ENCODE measurements at places on chromosomes 1 and 21.

DNA sequence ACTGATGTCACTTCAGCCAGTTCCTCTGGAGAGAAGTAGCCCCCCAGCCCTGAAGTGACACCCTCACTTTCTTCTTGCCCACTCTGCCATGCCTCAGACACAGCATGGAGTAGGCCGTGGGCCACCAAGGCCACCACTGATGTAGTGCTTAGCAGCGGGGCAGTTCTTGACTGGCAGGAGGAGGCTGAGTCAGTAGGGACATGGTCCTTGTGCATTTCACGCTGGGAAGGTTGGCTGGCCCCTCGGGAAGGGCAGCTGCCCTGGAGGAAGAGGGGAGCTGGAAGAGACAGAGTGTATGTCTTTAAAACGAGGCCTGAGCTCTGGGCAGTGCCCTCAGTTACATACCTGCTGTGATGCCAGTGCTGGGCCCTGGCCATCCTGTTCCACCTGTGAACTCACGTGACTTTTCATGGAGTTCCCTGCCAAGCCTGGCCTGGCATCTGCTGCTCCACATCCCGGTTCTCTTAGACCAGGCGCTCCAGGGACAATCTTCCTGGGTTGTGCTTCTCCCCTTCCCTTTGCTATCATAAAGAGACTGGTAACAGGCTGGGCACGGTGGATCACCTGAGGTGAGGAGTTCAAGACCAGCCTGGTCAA, 158.6 kb upstream of the TMEM51 start:
- DNase-seq, result no peak

DNA sequence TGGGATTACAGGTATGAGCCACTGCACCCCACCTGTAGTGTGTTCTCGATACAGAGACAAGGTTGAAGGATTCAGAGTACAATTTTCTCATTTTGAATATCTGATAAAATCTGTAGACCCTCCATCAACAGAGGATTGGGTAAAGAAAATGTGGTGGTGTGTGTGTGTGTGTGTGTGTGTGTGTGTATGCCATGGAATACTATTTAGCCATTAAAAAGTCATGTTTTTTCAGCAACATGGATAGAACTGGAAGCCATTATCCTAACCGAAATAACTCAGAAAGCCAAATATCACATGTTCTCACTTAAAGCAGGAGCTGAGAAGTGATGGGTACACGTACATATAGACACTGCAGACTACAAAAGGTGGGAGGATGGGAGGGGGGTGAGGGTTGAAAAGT, 57.9 kb downstream of the TRAF5 start:
- no peak for DNase-seq

GRCh38 chr1:219988387-219988786, 57.9 kb downstream of the EPRS1 start:
- DNase-seq, result no peak

GRCh38 chr1:226983247-226983991, 43.3 kb downstream of the COQ8A start:
- DNase-seq, result no peak

DNA sequence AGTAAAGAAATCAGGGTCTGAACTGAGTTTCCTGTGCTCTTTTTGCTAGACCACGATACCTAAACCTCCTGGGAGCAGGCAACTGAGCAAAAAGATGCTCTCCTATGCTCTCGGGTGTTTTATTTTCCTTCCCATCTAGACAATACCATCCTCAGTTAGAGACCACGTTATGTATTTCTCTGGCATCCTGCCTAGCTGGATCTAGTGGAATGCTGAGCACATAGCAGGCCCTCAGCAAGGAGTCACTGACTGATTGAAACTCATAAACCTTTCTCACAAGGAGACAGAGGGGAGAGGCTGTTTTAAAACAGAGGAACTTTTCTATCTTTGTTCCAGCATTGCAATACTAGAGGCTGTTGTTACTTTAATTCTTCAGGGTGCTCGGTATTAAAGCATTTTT, 168.0 kb downstream of the CYYR1 start:
- DNase-seq, result peak; percentile 54

GRCh38 chr1:10113501-10113900, 80.7 kb downstream of the UBE4B start:
- no peak for DNase-seq

DNA sequence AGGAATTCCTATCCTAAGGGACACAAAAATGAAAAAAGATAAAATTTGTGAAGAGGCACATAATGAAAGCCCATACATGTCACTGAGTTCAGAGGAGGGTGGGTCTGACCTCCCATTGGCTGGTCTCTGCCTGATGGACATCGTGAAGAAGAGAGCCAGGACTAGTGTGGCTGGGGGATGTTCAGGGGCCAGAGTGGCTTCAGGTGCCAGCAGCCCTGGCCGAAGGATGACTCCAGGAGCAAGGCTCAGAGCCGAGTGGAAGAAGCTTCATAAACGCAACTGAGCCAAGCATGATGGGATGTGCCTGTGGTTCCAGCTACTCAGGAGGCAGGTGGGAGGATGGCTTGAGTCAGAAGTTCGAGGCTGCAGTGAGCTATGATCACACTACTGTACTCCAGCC, 56.9 kb upstream of the ATP5PO start:
- DNase-seq, result no peak

GRCh38 chr1:8864713-8865344, 13.7 kb downstream of the ENO1 start:
- no peak for DNase-seq

DNA sequence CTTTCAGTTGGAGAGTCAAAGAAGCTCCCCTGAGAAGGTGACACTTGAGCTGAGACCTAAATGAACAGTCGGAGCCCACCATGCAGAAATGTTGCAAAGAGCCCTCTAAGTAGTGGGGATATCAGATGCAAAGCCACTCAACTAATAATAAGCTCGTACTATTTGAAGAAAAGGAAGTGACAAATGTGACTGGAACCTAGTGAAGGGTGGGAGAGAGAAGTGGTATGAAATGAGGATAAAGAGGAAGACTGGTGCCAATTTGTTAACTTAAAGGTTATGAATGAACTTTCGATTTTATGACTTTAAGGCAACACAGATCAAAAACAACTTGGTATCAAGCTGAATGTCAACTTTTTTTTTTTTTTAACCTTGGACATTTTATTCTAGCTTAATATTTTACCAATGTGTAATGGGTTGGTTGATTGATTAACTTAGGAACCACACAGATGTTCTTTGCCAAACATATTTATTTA, 14.7 kb downstream of the LYPLAL1 start:
- no peak for DNase-seq

DNA sequence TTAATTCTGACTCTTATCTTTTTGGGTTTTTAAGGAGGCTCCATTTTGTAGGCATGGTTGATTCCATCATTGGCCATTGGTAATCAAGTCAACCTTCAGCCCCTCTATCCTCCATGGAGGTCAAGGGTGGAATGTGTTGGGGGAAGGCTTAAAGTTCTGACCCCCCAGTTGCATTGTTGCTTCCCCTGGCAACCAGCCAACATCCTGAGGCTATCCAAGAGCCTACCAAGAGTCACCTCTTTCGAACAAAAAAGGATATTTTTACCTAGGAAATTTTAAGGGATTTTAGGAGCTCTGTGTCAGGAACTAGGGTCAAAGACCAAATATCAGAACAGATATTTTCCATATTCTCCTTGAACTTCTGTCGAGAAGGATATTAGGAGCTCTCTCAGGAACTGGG, 251.8 kb downstream of the RYR2 start:
- DNase-seq, result no peak

GRCh38 chr21:26842974-26843932, 2.0 kb downstream of the ADAMTS1 start:
- DNase-seq, result peak; percentile 97

DNA sequence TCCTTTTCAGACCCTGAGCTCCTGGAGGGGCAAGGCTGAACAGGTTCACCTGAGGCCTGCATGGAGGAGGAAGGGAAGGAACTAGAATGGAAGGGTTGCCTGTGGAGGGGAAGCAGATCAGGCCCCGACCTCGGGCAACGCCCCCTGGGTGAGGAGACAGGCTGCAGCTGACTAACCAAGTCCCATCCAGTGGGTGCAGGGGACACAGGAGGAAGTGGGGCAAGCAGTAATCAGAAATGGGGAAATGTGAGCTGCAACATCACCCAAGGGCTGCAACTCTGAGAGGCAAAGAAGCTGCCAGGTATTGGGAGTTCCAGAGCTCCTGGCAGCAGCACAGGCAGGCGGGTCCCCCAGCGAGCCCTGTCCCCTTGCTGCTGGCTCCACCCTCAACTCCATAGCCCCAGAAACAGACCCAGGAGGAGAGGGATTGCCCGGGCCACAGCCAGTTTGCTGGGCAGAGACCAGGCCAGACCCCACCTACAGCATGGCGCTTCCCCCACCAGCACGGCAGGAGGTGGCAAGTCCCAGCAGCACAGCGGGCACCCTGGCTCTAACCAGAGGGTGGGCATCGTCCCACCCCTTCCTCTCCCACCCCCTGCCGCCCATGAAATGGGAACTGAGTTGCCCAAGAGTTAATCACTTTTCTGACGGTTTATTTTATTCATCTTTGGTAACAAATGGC, 38.5 kb downstream of the MRPL37 start:
- no peak for DNase-seq

DNA sequence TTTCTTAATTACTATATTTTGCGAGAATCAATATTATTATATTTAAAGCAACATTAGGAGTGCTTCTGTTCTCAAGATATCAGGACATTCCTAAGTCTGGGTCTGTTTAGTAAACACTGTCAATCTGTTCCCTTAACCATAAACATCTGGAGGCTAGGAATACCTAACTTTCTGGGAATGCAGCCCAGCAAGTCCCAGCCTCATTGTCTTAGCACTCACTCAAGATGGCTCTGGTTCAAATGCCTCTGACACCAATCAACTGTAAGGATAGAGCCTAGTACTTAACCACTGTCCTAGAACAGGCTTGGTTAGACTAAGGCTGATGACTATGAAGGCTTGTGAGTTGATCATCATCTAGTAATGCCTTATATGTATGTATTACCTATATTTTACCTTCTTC, 61.5 kb downstream of the TNN start:
- DNase-seq, result peak; percentile 76

DNA sequence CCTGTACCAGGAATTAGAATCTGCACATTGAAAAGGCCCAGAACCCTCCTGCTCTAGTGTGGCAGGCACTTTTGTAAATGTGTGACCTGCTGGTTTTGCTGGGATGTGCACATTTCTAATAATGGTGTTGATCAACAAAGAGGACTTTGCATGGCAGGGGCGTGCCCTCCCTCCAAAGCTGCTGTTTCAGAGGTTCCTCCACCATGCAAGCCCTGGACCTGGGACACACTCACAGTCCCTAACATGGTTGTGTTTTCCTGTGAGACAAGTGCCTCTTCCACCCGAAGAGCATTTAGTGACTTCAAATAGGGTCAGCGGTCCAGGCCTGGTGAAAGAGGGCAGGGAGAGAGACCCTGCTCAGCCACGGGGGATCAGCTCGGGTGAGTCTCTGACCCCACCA, 28.1 kb downstream of the TENT5C start:
- DNase-seq, result no peak

- no peak for DNase-seq
These were observed 86.2 kb downstream of the TTC3 start for GRCh38 chr21:37159053-37159776.

GRCh38 chr1:216207154-216207553, 216.1 kb downstream of the USH2A start:
- no peak for DNase-seq

DNA sequence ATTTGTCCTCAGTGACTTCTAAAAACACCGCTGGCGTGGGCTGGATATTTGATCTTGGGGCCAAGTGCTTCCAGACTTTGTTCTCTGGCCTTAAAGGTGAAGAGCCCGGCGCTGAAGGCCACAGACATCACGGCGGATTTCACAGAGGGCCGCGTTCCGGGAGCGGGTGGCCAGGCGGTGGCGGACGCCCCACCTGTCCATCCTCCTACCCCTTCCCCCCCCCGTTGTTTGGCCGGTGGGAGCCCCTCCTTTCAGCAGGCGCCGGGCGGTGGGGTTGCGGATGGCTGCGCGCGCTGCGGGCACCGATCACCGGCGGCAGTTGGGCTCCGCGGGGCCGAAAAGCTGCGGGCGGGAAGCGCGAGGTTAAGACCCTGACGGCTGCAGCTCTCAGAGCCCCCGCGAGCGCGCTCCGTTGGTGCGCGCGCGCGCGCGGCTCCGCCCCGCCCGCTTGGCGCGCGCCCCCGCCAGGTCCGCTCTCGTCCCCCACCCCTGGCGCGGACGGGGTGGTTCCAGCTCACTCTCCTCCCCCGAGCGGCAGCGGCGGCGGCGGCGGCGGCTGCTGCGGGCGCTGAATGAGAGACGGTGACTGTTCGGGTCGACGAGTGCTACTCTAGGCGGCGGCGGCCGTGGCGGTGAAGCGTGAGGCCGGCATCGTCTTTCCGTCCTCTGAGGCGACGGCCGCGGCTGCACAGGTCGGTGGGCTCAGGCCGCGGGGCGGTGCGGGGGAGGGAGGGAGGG, at the start of gene RALGPS2:
RALGPS2 (plus strand) TSS at position 517 of the 738 bp plus-strand sequence. CDS start 51,521 bp downstream, outside the sequence.
- DNase-seq, result peak; percentile 66

DNA sequence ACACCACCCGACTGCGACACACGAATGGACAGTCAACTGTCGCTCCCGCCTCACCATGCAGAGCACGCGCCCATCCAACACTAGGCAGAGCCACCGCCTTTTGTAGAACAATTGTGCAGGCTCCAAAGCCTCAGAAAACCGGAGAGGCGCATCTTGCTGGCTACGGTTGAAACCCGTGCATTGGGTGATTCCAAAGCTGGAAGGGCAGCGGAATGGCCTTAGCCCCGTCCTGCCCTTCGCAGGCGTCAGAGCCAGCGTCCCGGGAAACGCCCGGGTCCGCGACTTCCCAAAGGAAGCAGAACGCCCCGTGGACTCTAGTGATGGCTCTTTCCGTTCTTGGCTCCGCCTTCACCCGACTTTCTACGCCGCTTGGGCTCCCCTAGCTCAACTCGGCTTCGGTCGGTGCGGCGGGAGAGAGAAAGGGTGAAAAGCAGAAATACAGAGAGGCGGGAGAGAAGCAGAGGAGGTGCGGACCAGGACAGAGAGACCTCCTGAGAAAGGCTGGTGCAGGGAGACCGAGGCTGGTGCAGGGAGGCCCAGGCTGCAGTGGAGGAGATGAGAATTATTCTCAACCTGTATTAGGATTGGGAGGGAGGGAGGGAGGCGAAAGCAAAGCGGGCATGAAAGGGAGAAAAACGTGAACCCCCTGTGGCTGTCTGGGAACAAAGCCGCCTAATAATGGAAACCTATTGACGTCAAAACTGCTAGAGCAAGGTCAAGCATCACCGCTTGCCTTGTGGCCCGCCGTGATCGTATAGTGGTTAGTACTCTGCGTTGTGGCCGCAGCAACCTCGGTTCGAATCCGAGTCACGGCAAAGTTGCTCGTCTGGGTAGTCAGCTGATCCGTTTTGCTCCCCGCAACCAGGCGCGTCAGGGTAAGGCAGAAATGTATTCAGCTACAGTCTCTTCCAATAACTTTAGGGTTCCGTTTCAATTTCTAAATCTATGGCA, 99.5 kb downstream of the PRKAB2 start:
- no peak for DNase-seq

GRCh38 chr1:184075055-184076029, 23.8 kb downstream of the TSEN15 start:
- DNase-seq, result peak; percentile 83

Measured in fibroblast of pulmonary artery (primary cell).